ENCODE measurements at places on chromosomes 6 and 20.

DNA sequence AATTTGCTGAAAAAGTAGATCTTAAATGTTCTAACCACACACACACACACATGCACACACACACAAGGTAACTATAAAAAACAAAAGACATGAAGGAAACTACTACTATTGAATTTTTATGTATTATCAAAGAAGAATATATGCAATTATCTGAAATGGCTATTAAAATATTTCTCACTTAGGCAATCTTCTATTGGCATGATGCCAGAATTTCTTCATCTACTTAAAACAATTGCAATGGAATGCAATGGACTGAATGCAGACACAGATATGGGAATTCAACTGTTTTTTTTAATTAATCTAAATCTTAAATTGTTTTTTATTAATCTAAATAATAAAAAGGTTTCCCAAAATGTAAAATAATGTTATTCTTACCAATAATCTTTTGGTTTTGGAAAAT, 152.6 kb upstream of the SMLR1 start:
- DNase-seq: no peak

DNA sequence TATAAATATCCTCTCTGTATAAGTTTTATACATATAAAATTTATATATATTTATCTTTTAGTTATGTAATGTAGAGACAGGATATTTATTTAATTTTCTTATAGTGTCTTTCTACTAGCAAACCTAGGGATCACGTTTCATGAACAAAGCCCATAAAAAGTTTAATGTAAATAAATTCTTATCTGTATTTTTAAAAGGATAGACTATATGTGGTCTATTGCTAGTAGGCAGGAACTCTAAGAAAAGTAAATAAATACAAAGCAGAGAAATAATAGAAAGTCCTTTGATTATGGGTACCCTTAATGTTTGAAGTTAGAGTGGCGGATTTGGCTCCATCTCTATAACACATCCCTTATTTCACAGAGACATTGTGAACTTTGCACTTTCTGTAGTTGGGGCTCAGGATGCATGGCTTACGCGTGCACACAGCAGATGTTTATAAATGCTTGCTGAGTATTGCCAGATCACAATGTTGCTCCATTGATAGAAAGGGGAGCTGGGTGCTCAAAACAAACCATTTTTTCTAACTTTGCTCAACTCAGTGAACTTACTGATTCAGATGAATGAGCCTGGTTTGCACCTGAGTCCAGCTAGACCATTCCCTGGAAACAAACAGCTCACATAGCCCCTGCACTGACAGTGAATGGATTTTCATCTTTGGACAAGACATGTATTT, 179.1 kb downstream of the SYNE1 start:
- no peak for DNase-seq

DNA sequence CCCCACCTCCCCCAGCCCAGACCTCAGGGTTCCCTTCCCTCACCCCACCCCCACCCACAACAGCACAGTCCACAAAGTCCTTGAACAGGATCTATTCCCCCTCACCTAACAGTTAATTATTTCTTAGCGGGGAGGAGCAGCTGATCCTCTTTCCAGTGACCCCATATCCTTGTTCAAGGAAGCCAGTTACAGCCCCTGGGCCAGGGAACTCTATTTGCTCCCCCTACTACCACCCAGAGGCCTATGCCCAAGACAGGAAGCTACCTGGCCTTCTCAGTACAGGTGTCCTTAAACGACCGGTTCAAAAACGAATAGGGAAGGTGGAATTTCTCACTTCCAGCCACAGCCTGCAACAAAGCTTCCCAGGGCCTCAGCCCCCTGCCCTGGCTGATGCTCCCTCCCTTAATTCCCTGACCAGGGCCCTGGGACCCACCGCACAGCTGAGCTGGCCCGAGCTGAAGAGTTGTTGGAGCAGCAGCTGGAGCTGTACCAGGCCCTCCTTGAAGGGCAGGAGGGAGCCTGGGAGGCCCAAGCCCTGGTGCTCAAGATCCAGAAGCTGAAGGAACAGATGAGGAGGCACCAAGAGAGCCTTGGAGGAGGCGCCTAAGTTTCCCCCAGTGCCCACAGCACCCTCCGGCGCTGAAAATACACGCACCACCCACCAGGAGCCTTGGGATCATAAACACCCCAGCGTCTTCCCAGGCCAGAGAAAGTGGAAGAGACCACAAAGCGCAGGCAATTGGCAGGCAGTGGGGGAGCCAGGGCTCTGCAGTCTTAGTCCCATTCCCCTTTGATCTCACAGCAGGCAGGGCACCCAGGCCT, 778 bp downstream of the MCCD1 start:
- DNase-seq: no peak

GRCh38 chr6:142851601-142852000, 93.4 kb downstream of the HIVEP2 start:
- no peak for DNase-seq

DNA sequence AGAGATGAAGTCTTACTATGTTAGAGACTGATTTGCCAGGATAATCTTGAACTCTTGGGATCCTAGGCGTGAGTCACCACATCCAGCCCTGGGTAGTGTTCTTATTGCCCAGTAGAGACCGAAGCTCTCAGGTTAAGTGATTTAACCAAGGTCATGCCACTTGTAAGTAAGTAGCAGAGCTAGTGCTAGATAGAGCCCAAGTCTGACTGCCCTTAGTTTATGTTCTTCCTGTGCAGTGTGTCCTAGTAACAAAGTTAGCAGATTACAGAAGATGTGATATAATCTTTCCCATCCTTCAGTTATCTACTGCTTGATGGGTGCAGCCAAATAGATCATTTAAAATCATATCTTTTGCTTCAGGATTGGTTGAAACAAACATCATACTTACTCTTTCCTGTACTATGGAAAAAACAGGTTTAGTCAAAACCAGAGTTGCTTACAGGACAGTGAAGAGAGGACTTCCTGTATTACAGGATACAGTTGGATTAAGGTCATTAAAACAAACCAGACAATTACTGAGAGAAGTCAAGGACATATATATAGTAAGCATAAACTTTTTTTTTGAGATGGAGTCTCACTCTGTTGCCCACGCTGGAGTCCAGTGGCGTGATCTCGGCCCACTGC, 9.5 kb upstream of the PABPC1L start:
- no peak for DNase-seq

- no peak for DNase-seq
Measured at GRCh38 chr20:63027221-63027921, 20.6 kb upstream of the BHLHE23 start.

DNA sequence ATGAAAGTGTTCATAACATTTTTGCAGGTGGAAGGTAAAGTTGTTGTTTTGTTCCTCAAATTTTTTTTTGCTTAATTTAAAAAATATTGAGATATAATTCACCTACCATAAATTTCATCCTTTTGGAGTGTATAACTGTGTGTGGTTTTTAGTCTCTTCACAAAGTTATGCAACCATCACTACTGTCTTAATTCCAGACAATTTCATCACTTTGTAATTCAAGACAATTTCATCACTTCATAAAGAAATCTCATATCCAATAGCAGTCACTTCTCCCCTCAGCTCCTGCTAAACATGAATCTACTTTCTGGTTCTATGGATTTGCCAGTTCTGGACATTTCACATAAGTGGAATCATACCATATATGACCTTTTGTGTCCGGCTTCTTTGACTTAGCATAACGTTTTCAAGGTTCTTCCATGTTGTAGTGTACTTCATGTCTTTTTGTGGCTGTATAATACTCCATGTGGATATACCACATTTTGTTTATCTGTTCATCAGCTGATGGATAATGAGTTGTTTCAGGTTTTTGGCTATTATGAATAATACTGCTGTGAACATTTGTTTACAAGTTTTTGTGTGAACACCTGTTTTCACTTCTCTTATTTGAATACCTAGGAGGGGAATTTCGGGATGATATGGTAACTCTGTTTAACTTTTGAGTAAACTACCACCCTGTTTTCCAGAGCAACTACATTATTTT, 18.8 kb downstream of the ZFAND3 start:
- DNase-seq: no peak

GRCh38 chr6:144475411-144475810, 190.3 kb downstream of the UTRN start:
- no peak for DNase-seq

DNA sequence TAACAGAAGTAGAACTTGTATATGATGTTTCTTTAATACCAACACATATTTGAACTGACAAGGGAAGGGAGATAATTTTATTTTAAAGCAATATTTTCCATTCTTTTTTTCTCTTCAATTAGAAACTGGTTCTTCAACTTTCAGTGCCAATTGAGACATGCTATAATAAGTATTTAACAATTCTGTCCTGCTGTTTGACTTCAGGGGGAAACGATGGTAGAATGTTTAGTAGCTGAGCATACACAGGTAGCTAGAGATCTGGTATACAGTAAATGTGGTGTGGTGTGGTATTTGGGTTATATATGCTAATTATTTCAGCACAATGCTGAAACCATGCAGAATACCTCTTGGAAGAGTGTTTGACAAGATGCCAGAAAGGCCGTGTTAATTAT, 156.9 kb downstream of the ARID1B start:
- DNase-seq: no peak

DNA sequence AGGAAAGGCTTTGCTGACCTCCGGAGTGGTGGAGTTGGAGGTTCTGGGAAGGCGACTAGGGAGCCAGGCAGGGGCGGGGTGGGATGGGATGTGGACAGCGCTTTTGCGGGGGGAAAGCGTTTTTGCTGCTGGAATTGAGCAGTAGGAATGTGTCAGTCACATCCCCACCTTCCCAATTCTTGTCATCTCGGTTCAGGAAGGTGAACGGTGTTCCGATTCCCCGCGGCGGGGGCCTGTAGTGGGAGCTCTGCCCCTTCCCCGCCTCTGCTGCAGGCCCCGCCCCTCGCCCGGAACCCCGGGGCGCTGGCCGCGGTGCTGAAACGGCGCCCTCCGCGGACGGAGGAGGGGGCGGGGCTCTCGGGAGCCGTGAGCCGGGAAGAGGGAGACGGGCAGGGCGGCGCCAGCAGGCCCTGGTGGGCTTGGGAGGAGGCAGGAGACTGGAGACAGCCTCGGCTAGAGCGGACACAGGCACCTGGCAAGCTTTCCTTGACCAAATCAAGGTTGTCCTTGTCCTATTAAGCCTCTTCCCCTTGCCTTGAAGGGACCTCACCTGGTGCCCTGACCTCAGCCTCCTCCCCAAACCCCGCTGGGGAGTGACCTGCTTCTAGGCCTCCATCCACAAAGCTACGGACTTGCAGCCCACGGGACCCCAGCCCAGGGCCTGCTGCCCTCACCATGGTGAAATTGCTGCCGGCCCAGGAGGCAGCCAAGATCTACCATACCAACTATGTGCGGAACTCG, at the start of gene LHFPL5:
TSS of gene LHFPL5 (plus strand) at position 357 of the 741 bp plus-strand sequence. CDS start at position 676, 319 bp downstream.
- DNase-seq: no peak

- DNase-seq: no peak
Measured at GRCh38 chr6:108748959-108749358, 99.3 kb upstream of the ARMC2 start.

DNA sequence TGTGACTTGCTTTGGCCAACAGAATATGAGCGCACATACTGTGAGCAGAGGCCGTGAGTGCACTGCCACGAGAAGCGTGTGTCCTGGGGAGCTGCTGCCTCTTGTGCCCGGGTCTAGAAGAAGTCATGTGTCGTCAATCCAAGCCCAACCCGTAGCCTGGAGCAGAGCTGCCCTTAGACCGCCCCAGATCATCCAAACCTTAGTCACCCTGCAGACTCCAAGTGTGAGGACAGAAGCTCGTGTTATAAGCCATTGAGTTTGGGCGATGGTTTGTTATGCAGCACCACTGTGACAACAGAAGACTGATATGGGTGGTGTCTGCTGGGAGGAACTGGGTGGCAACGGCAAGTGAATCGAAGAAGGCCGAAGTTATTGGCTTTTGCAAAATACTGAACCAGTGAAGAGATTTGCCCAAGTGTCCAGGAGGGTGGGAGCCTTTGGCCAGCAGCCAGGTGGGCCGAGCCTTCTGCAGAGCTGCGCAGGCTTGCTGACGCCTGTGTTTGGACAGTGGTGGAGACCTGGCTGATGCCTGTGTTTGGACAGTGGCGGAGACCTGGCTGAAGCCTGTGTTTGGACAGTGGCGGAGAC, 101.3 kb upstream of the SULF2 start:
- DNase-seq: no peak

DNA sequence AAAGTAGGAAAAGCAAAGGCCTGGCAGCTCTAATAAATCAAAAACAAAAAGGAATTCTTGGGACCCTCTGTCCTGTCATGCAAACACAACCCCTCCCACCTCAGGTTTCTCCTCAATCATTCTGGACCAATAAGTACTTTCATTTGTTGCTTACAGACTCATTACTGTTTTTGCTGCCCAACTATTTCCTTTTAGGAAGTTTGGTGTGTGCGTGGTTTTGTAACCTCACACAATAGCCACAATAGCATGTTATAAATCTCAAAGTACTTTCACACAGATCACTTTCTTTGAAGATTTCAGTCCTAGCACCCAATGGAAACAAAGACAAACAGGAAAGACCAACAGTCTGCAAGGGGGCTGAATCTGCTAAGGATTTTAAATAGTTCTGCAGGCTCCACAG, 4.5 kb downstream of the MRPL14 start:
- no peak for DNase-seq

DNA sequence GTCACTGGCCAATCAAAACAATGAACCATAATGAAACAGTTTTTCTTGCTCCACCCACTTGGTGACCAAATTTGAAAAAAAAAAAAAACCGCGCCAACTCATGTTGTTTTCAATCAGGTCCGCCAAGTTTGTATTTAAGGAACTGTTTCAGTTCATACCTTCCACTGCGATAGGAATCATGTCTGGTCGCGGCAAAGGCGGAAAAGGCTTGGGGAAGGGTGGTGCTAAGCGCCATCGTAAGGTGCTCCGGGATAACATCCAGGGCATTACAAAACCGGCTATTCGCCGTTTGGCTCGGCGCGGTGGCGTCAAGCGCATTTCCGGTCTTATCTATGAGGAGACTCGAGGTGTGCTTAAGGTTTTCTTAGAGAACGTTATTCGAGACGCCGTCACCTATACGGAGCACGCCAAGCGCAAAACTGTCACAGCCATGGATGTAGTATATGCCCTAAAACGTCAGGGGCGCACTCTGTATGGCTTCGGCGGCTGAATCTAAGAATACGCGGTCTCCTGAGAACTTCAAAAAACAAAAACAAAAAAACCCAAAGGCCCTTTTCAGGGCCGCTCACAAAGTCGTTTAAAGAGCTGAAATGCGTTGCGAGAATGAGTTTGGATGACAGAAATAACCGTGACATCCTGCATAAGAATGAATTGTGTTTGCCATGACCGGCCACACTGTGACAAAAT, 16.7 kb downstream of the HFE start:
- DNase-seq: peak; percentile 95

DNA sequence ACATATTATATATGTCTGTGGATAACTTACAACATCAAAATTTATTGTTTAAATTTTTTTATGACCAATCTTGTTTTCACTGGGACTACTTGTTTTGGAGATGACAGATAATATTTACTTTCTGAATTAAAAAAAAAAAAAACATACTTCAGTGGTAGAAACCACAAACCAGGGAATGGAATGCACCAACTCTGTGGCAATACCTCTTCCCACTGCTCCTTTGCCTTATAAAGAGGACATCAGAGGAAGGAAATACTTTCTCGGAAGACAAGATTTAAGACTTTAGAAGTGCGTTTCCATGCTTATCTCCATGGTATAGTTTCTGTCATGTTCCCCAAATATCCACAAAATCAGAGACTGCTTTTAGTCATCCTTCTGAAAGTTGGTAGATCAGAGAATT, 1241.1 kb upstream of the EYS start:
- no peak for DNase-seq
